ENCODE measurements at places on chromosomes 1 and 21.

DNA sequence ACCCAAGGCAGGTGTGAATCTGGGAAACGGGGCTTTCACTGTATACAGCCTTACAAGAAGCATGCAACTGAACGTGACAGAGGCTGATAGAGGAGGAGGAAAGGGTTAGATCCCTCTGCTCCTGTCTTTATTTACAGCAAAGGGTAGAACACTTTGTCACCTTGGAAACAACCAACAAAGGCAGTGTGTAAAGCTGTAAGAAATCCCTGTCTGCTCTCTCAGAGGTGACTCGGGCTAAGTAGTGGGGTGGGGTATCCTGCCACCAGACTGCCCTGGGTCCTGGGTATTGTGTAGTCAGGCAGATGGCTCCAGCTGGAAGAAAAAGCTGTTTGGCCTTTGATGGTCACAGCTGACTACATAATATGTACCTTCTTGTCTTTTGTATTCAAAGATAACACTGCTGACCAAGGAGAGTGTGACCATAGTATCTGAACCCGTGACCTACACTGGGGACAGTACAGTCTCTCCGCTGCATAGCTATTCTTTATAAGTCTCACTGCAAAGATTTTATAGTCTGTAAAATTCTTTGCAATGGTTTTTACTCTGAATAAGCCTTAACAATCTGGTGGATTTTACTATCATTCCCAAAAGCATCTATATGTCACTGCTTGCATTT lies 22.1 kb upstream of the POU2F1 start:
- no peak for DNase-seq

DNA sequence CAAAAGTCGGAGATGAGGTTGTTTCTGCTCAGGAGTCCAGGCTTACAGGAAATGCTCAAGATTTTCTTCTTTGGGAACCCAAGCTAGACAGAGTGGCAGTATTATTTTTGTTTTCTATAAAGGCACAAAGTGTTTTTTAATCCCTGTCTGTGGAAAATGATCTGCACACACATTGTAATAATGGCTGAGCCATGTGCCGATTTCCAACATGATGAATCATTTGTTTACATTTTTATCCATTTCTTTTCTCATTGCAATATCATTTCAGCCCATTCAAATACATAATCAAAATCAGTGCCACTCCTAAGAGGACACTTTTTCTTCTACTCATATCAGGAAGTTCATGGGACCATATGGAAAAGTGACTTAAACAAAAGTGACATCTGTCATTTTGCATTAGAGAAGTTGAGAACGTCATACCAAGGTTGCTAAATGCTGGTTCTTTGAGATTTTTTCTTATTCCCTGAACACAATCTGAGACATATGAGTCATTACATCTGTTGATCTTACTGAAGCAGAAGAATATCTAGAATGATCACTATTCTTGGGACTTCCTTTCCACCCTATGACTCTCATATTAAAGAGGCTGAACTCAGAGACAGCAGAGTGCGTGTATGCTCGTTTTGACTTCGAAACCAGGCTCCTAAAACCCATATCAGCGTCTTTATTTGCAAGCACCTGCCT lies 44.9 kb downstream of the ACTA1 start:
- DNase-seq, result no peak

- DNase-seq, result no peak
Measured at GRCh38 chr1:56034847-56035481, 544.4 kb downstream of the PLPP3 start.

GRCh38 chr1:33273406-33273805 lies 17.1 kb downstream of the ZNF362 start:
- DNase-seq, result no peak

DNA sequence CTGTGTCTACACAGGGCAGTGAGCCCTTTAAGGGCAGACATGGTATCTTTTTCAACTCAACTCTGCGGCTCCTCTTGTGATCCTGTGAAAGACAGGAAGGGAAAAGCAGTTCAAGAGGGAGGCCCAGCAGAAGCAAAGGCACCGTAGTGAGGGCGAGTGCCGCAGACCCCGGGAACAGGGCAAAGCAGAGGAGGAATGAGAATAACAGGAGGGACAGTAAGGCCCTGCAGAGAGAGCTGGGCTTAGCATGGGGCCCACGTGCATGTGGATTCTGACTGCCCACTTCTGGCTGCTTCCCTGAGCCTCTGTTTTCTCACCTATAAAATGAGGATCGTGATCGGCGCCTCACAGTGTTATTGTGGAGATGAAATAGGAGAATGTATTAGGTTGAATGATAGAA lies 409.3 kb downstream of the PTPRU start:
- DNase-seq, result no peak

- DNase-seq, result no peak
Measured at GRCh38 chr1:244316407-244316806, 135.3 kb downstream of the ADSS2 start.

Measured in ACHN (cell line).